Stimulated activated CD8-positive, alpha-beta memory T cell treated with anti-CD3 and anti-CD28 coated beads, Interleukin-4, amount 100 ng/mL, for 1 hour (primary cell): ENCODE measurements at places on chromosomes 4 and X.

DNA sequence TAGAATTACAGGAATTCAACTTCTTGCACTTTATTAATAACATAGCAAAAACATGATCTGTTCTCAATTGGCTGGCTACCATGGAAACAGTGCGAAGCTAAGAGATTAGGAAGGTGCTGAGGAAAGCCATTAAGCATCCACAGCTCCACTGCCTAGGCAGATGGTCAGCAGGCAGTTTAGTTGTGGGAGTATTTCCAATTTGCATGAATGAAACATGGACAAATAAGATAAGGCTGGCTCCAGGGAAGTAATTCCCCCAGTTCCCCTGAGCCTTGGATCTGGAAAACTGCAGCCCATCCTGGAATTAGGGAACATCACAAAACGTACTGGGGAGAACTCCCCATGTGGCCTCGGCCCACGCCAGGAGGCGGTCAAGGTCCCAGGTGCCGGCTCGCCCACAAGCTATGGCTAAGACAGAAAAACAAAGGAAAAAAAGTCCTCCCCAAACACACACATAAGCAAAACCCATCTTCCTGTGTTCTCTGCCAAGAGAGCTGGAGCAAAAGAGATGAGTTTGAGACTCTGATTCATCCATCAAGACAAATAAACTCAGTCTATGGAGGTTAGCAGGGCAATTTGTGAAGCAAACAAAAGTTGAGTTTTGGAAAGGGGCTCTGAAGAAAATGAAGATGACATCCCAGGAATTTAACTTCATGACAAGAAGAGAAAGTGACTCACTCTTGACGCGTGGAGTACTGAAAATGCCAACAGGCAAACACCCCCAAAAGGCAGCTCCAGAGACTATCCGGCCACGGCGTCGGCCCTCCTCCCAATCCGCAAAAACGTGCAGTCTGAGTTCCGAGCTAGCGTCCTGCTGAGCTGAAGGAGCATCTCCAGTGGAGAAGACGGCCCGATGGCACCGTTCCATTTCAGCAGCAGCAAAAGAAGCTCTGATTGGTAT is 45.1 kb downstream of the IGFBP7 start:
- no peak for DNase-seq

- DNase-seq: no peak
Observed at GRCh38 chr4:185082561-185082960, 60.5 kb upstream of the SLC25A4 start.

DNA sequence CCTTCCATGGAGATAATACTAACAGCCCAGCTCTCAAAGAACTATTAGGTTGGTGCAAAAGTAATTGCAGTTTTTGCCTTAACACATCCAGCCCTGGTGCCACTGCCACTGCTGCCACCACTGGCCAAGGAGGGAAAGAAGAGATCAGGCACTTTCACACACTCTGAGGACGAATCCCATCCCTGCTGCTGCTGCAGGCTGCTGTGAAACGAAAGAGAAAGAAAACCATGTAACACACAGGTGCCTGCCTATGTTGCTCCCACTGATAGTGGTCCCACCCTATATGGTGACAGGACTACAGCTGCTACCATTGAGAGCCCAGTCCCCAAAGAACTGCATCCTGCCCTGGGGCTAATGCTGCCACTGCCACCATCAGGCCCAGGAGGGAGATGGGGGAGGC is 35.1 kb downstream of the TMLHE start:
- DNase-seq: no peak

- no peak for DNase-seq
Observed at GRCh38 chr4:72312032-72312650, 256.9 kb downstream of the ADAMTS3 start.

DNA sequence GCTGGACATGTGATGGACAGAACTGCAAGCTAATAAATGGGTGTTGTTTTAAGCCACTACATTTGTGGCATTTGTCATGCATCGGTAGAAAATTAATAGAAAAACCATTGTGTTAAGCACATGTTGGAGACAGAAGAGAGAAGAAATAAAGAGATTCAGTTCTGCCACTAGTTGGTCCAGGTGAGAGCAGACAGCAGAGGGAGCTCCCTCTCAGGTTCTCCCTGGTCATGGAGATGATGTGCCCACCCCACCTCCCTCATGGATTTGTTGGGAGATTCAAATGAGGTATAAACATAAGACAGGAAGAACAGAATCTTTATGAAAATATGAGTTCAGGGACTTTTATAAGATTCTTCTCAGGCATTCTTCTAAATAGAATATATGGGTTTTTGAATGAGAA is 36.8 kb upstream of the OCIAD2 start:
- no peak for DNase-seq

DNA sequence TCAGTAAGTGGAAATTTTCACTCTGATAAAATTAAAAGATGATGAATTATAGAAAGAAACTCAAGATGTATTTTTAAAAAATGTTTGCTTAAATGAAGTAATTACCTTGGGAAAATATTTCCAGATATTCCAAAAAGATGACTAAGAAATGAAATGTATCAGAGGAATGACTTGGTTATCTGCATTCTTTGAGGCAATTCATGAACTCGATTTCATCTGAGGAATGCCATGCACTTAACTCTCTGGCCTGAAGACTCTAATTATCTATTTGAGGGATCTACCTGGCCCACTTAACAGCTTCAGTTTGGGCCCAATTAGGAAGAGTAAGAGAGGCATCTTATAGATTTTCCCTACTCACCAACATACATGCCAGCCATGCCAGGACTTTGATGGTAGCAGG is 182.3 kb downstream of the INPP4B start:
- no peak for DNase-seq
